ENCODE measurements at places on chromosomes 13 and 19. TPM values are rescaled to one million over a fixed set of nuclear protein-coding genes. Genes with fewer than 3 reads are reported as not detected.
A peak's percentile ranks its signal among the peaks of the same experiment; 100 is the strongest.

DNA sequence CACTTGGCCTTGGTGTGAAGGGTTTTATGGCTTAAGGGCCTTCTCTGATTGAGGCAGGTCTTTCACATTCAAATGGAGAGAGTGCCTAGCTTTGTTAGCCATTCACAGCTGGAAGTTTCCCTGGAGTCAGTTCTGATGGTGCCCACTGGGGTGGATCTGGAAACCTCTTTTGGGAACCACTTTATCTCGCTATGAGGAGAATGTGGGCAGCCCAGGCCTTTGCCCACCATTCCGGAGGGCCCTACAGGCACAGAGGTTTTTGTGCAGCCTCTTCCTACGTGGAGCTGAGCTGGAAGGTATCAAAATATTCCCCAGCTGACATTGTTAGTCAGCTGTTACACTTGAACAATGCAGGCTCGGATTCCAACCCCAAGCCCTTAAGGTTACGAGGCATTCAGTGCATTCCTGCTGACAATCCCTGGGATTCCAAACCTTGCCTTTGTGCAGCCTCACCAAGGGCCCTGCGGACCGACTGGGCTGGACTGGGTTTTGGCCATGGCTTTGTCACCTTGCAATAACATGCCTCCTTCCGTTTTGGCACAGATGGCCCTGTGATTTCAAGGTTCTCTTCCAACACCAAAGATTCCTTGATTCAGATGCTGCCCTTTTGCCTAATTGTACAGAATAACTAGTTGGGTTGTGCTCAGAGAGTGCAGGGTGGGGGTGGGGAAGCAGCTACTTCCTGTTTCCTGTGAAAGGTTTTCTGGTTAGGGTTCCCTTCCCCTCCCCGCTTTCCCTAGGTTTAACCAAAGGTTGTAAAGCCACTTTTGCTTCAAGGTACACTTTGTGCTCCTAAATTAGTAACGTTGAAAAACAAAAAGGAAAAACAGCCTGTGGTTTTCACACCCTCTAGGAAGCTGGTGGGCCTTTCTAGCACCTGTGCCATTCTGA lies 27.0 kb downstream of the SAE1 start:
- DNase-seq = peak; percentile 71

SRRM5 gene
- total RNA-seq = 0.10 TPM

KISS1R gene
- not detected for total RNA-seq

ONECUT3 gene
- not detected for total RNA-seq

SPRED3 gene
- total RNA-seq = 3.2 TPM

LRRC8E gene
- total RNA-seq = 0.88 TPM

DNA sequence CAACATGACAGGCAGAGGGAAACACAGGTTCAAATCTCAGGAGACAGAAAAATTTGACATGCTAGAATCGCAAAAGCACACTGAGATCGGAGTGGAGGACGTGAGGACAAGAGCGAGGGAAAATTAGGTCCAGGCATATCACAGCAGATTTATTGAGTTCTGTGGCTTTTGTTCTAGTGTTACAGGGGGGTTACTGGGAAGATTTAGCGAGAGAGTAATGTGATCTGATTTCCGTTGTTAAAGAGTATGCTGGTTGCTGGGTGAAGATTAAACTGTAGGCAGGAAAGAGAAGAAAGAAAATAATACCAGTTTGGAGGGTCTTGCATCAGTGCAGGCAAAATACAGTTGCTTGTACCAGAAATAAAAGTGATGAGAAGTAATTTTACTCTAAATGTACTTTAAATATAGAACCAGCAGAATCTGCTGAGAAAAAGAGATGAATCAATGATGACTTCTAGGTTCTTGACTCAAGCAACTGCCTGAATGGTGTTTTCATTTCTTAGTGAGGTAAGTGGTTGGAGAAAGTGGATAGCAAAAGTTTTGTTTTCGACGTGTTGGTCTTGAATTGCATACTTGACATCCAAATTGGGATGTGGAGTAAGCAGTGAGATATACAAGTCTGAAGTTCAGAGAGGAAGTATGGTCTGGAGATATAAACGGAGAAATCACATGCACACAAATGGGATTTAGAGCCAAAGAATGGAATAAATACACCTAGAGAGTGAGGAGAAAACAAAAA lies 35.7 kb downstream of the UFM1 start:
- no peak for DNase-seq

Data from left cardiac atrium (tissue), 4 donors.